ENCODE measurements at places on chromosomes 12 and 14. TPM values are rescaled to one million over a fixed set of nuclear protein-coding genes. Genes with fewer than 3 reads are reported as not detected.

Gene AKAP5
- 0.89 TPM for total RNA-seq

Gene SLC2A14
- not detected for total RNA-seq

Gene SLC6A13
- not detected for total RNA-seq

Gene ZNF664
- total RNA-seq = 36.3 TPM

Gene GPR84
- not detected for total RNA-seq

- DNase-seq = no peak
Observed at GRCh38 chr12:2691006-2691344, 103.8 kb upstream of the FKBP4 start.

DNA sequence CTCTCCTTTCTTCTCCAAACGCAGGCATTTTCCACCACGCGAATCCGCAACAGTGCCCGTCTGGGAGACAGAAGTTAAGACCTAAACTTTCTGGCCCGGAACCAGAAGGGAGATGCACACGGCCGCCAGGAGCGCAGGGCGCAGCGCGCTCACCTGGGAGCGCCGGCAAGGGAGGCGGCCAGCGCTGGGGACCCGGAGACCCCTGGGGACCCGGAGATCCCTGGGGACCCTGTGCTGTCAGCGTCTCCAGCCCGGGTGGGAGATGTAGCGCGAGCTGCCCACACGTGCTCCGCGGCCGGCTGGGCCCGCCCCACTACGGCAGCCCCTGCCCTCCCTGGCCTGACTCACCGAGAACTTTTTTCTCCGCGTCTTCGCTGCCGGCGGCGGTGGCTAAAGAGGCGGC is 620 bp downstream of the YBX3 start:
- DNase-seq = peak; percentile 88

DNA sequence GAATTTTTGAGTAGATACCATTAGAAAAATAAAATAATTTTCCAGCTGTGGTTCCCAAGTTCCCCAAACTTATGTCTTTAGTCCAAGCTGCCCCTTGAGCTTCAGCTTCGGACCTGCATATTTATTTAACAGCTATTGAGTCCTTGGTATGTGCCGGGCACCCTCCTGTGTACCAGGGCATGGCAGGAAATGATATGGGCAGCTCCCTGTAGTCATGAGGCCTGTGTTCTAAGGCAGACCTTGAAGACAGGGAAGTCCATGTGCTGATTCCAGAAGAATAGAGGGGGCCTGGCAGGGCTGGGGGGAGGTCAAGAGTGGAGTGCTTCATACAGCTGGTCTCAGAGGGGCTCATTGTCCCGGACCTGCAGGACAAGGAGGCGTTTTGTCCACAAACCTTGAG is 29.2 kb downstream of the TRAF3 start:
- DNase-seq = no peak

GRCh38 chr14:24080888-24081738 is 9.8 kb downstream of the CPNE6 start:
- DNase-seq = peak; percentile 61

GRCh38 chr12:41932470-41932991 is 212.1 kb downstream of the GXYLT1 start:
- peak; percentile 38 for DNase-seq

DNA sequence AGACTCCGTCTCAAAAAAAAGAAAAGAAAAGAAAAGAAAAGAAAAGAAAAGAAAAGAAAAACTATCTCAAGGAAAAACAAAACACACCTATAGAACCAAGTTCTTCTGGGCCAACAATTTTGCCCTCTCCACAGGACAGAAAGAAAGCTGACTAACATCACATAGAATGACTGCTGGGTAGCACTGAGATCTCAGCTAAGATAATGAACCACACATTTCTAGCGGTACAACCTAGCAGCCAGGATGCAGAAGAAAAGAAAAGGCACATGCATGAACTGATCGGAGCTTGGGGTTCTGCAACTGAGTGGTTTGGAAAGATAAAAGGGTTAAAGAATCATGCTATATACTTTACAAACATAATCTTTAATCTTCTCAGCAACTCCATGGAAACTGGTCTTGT is 19.5 kb downstream of the TMED10 start:
- no peak for DNase-seq

- DNase-seq = no peak
Observed at GRCh38 chr12:82099216-82099615, 259.0 kb downstream of the CCDC59 start.

DNA sequence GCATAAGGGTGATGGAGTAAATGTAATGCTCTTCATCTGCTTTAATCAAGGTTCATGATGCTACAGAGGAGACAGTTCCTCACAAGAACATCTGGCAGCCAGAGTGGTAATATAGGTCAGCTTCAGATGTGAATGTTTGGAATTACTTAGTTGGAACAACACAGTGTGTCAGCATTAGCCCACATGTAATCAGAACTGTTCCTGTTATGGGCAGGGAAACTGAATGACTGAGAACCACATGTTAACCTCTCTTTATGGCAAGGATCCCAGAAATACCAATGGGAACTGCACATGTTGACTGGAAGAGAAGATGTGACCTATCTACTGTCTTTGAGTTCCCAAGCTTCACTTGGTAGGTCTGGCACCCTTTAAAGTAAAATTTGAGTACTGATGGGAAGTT is 390.1 kb upstream of the PDE3A start:
- peak; percentile 93 for DNase-seq

- DNase-seq = peak; percentile 91
Observed at GRCh38 chr12:101939856-101940265, 62.5 kb downstream of the DRAM1 start.
